ENCODE measurements at places on chromosomes 1 and 21.
A peak's percentile ranks its signal among the peaks of the same experiment; 100 is the strongest.

- no peak for DNase-seq
These were observed 741.0 kb upstream of the NCAM2 start for GRCh38 chr21:20257052-20257740.

DNA sequence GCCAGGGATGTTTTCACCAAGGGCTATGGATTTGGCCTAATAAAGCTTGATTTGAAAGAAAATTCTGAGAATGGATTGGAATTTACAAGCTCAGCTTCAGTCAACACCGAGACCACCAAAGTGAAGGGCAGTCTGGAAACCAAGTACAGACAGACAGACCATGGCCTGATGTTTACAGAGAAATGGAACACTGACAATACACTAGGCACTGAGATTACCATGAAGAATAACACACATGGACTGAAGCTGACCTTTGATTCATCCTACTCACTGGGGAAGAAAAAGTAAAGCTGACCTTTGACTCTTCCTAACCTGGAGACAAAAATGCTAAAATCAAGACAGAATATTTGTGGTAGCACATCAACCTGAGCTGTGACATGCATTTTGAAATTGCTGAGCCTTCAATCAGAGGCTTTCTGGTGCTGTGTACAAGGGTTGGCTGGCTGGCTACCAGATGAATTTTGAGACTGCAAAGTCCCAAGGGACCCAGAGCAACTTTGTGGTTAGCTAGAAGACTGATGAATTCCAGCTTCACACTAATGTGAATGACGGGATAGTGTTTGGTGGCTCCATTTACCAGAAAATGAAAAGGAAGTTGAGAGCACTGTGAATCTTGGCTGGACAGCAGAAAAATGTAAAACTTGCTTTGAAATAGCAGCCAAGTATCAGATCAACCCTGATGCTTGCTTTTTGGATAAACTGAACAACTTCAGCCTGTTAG is 190.4 kb upstream of the KCTD3 start:
- no peak for DNase-seq

GRCh38 chr1:226603022-226603857 is 54.7 kb downstream of the STUM start:
- DNase-seq = no peak

GRCh38 chr1:12593621-12594066 is 24.4 kb downstream of the DHRS3 start:
- DNase-seq = no peak

DNA sequence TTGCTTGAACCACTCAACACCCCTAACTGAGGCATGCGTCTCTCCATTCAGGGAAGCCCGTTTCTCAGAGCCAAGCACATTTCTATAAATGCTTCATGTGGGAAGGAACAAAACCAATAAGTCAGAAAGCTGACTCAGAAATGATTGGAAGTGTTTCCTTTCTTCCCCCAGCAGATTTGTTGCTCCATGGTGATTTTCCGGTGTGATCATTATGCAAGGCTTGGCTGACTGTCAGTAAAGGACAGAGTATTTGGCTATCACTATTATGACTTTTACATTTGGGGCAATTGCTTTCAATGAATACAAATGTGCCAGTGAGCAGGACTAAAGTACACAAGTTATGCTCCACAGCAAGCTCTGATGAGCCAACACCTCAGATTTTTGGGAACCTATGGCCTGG is 53.3 kb upstream of the ZC3H11B start:
- no peak for DNase-seq

DNA sequence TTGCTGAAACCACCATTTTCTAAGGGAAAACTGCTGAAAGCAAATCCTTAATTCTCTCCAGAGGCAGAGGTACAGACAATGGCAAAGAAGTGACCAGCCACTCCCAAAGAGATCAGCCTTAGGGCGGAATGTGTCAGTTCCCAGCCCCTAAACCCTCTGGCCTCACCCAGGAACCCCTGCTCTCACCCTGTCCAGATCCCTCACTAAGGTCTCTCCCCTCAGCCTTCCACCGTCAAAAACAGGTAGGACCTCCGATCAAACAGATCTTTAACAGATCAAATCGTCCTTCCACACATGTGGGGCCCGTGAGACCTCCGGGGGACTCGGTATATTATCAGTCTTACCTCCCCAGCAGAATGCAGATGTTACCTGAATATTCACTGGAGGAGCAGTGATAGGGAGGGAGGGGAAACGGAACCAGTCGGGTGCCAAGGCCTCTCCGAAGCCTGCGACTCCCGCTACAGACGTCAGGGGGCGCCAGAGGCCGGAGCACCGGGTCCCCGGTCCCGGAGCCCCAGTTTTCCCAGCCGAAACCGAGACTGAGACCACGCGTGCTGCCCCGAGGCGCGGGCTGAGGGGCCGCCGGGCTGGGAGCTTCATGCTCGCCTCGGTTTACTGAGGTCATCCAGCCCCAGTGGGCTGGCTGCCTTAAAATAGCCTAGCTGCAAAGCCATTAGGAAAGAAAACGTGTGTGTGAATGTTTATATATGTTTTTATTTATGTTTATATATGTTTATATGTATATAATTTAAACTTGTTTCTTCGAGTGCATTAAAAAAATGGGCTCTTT is 23.6 kb downstream of the GPA33 start:
- peak; percentile 80 for DNase-seq

- DNase-seq = no peak
These were observed 18.0 kb downstream of the KIAA1614 start for GRCh38 chr1:180930687-180931086.

- DNase-seq = peak; percentile 35
These were observed 55.0 kb upstream of the PAX7 start for GRCh38 chr1:18575620-18576019.

- peak; percentile 14 for DNase-seq
These were observed 1.4 kb downstream of the WDR26 start for GRCh38 chr1:224433041-224433691.

- DNase-seq = no peak
These were observed 58.9 kb downstream of the CD46 start for GRCh38 chr1:207810606-207811295.

DNA sequence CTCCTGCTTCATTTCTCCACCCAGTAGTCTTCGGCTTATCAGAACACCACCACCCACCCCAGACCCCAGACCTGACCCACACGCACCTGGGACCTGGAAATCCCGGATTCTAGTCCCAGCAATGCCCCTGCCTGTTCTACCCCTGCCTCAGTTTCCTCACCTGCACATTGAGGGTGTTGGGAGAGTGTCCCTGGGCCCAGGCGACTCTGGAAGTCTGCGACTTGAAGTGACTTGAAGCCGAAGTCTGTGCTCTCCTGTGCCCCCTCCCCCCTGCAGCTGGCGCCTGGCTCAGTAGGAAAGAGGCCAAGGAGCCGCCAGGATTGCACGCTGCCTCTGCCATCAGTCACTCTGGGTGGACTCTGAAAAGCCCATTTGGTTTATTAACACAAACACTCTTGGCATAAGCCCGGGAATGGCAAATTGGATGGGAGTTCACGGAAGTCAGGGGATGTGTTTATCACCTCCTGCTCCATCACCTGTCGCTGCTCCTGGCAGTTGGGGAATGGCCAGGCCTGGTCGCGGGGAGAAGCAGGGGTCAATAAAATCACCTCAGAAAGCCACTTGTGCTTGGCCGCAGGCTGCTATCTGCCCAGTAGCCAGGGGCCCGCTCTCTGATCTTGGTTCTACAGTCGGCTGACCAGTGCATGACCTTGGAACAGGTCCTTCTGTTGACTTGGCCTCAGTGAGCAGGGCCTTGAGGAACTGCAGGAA is 132.7 kb downstream of the ACTL8 start:
- DNase-seq = no peak

DNA sequence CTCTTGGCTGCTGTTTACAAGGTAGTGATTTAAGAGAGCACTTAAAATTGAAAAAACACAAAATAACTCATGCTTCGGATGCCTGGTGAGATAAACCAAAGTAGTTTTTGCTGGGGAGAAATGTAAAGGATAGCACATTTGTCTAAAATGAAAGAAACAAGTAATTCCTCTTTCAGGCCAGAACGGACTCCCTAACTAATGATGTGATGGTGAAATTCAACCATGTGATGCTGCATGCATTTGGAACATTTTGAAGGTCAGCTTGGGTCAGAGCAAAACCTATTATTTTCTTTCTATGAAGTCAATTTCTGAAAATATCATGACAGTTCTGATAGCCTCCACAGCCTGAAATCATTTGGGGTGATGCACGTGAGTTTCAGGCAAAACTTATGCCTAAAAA is 27.6 kb downstream of the NMNAT2 start:
- DNase-seq = no peak

DNA sequence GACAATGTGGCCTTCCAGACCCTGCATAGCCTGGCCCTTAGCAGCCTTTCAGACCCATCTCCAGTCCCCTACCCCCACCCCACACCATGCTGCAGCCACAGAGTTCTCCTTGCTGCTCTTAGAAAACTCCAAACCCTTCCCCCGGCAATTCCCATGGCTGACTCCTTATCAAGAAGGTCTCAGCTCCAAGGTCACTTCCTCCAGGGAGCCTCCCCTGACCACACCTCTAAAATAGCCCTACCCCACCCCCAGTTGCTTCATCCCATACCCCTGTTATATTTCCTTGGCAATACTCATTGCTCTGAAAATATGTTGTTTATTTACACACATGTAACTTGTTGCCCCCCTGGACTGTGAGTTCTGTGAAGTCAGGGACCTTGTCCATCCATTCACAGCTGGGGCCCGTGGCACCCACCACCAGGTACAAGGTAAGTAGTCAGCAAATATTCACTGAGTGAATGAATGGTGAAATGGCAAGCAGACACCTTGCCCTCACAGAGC is 4.3 kb upstream of the ADGRB2 start:
- no peak for DNase-seq

- no peak for DNase-seq
These were observed 44.0 kb upstream of the LMO4 start for GRCh38 chr1:87284456-87285240.

DNA sequence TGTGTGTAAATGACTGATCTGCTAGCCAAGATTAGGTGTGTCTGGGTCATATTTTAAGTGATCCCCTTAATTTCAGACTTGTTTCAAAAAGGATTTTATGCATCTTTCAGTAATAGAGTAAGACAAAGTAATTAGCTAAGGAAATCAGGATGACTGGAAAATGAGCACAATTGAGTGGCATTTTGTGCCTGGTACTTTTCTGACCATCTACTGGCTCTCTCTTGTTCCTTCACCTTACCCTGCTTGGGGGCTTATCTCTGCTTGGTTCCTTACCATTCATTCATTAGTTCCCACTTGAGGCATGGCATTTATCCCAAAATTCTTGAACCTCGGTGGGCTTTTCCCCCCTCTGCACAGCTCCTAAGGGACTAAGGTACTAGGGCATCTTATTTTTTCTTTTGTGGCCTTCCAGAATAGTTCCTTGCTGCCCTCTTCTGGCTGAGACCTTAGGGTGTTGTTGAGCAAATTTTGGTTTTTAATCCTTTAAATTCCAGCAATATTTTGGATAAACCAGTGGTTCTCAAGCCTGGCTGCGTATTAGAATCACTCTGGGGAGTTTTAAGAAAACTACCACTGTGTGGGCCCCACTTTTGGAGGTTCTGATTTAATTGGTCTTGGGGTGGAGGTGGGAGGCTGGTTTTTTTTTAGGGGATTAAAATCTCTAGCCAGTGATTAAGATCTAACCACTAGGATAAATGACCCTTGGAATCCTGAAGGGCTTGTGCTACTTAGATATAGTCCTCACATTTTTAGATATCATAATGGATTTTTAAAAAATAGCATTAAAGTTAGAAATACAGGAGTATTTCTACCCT is 50.8 kb downstream of the HS2ST1 start:
- no peak for DNase-seq

- no peak for DNase-seq
These were observed 5.0 kb downstream of the LHX4 start for GRCh38 chr1:180235077-180235501.

DNA sequence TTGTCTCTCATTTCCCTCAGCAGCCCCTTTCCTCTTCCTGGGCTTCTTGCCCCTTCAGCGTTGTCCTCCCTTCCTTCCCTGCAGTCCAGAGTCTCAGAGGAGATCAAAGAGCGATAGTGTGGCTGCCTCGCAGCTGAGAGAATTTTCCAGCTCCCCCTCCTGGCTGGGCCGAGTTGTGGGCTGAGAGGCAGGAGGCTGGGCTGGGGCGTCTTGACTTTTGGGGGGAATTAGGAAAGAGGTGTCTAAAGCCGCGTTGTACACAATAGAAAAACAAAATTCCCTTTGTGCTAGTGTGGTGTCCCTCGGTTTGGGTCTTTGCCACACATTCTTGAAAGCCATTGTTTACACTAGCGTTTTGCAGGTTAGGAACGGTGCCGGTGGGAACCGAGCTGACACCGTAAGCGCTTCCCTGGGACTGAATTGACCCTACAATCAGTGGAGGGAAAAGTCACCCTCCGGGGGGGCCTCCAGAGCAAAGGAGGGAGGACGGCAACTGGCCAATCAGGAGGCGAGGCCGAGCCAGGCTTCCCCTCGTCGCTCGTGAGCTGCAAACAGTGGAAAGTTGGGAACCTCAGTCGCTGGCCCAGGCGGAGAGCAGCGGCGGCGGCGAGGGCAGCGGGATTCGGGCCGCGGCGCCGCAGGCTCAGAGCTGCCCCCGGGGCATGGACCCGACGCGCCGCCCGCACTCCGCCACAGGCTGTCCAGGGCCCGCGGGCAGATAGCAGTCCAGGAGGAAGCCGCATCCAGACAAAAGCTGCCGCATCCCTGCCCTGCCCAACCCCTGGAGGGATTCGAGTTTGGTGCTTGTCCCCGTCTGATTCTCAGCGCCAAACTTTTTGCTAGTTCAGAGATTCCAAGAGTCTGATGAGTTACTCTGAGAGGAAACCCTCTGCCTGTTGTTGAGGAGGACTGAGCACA is at the start of gene HMCN1:
Gene HMCN1, plus strand, starts transcription at position 574 of the 918 bp plus-strand sequence. CDS start 389 bp downstream, outside the sequence.
- no peak for DNase-seq

GRCh38 chr1:17075470-17076255 is 21.8 kb upstream of the SDHB start:
- DNase-seq = no peak
